ENCODE measurements at places on chromosomes 1 and 21.

DNA sequence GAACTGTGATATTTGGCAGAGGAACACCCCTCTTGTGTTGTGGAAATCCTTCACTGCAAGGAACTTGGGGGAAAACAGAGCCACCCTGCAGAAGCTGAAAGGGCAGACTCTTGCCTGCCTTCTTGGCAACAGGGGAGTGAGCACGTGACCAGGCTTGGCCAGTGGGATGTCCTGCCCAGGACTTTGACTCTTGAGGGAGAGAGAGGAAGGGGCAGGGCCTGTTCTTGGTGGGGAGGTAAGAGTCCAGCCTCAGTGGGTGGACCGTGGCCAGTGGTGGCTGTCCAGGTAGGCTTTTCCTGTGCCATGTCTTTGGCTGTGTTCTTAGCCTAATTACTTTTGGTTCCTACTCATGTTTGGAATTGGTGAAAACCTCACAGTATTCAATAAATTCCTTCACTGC, 8.6 kb upstream of the AK2 start:
- DNase-seq = no peak

GRCh38 chr1:246104927-246105326, 402.2 kb downstream of the SMYD3 start:
- DNase-seq = no peak

GRCh38 chr21:46559291-46559983, 45.4 kb downstream of the S100B start:
- DNase-seq = peak; percentile 40

DNA sequence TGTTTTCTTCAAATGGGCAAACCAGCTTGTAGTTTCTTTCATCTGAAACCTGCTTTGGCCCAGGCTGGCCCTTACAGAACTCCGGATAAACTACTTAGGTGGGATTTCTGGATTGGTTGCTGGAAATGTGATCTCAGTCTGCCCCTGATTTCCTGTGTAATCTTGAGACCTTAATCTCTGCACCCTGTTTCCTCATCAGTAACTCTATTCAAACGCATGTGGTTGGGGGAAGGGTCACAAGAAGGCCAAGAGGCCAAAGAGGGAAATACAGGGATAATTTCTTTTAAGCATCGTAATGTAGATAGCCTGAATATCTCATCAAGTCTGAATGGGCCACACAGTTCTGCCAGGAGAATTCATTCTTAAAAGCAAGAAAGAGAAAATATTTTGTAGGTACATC, 483.6 kb downstream of the LTN1 start:
- DNase-seq = no peak

GRCh38 chr1:21756393-21757089, 26.4 kb downstream of the USP48 start:
- no peak for DNase-seq

DNA sequence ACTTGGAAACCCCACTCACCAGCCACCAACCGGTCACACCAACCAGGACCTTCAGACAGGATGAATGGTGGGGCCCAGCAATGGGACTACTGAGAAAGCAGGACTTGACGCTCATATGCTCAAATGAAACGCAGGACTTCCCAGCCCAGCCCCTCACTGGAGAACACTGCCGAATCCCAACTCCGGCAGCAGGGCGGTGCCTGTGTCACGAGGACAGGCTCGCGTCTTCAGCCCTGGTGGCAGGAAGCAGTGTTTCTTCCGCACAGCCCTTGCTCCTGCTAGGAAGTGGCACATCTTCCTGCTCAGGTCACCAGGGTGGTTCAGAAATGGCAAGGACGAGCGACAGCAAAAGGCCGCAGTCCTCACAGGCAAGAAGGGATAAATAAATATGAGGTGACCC, 38.9 kb downstream of the CD58 start:
- DNase-seq = no peak

DNA sequence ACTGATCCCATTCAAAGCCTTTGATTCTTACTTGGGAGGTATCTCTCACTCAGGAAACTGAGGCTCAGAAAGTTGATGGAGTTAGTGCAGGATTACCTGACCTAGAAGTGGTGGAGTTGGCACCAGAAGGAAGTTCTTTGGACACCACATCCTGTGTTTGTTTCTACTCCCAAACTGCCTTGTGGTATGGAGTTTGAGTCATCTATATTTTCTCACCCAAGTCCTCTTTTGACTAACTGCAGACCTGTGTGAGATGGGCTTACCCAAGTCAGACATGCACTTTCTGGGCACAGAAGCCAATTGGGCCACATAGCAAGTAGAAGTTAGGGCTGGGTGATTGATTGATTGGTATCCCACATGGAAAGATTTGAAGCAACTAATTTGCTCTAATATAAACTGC, 36.1 kb downstream of the FGGY start:
- DNase-seq = no peak
